ENCODE measurements at places on chromosomes 4 and X.

- no peak for DNase-seq
Observed at GRCh38 chr4:154989511-154989910, 208.4 kb downstream of the RBM46 start.

GRCh38 chr4:170656506-170656905, 566.8 kb upstream of the AADAT start:
- DNase-seq: no peak

- no peak for DNase-seq
Observed at GRCh38 chrX:9612146-9612505, 147.3 kb downstream of the TBL1X start.

- no peak for DNase-seq
Observed at GRCh38 chr4:20615486-20616260, 84.6 kb upstream of the PACRGL start.

DNA sequence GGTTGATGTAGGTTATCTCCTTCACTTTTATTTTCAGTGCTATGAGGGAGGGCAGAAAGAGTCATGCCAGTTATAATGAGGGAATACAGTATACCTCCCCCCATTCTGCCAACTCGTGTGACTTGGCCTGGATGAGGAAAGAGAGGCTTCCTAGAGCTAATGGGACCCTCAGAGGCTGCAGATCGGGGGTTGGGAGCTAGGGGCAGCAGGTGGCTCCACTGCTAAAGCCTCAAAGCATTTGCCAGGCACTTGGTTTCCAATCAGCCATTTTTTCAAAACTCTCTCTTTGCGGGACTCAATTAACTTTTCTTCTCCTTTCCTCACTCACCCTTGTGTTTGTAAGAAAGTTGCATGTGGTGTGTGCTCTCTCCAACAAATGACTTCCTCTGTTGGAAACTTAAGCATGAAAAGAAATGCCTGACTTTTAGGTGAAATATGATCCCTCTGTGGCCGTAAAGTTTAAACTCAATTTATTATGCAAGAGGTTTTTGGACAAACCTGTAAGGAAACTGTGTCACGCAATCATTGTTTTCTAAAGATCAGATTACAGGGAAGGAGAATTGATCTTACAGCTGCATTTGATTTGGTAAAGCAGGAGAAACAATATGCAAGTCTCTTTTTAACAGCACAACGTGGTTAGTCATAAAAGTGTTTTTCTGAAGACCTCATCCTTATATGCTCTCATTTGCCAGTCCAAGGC, 7.0 kb downstream of the SFRP2 start:
- DNase-seq: no peak

GRCh38 chr4:112717856-112718255, 80.9 kb downstream of the LARP7 start:
- no peak for DNase-seq

DNA sequence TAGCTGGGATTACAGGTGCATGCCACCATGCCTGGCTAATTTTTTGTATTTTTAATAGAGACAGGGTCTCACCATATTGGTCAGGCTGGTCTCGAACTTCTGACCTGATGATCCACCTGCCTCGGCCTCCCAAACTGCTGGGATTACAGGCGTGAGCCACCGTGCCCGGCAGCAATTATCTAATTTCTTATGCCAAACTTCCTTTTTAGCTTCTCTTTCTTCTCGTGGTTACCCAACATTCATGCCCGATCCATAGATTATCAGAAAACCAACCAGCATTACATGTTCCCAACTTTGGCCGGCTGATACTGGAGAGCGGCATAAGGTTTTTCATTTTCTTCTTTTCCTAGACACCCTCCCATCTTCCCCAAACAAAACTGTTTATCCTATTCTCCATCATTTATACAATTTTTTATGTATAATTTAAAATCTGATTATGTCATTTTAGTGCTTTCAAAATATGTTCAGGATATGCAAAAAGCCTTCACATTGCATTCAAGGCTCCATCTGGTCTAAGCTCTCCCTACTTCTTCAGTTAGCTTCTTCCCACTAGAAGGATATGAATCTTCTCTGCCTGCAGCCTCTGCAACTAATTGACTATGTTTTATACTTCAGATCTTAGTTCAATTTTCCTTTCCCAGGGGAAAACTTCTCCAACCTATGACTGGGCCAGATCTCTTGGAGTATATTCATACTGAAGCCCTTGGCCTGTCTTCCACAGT, 8.7 kb downstream of the SLC7A11 start:
- DNase-seq: no peak

All from activated CD8-positive, alpha-beta memory T cell treated with anti-CD3 and anti-CD28 coated beads for 1 hour (primary cell).